MG63 (cell line): ENCODE measurements at places on chromosomes 12 and 14. TPM values are rescaled to one million over a fixed set of nuclear protein-coding genes. Genes with fewer than 3 reads are reported as not detected.

DNA sequence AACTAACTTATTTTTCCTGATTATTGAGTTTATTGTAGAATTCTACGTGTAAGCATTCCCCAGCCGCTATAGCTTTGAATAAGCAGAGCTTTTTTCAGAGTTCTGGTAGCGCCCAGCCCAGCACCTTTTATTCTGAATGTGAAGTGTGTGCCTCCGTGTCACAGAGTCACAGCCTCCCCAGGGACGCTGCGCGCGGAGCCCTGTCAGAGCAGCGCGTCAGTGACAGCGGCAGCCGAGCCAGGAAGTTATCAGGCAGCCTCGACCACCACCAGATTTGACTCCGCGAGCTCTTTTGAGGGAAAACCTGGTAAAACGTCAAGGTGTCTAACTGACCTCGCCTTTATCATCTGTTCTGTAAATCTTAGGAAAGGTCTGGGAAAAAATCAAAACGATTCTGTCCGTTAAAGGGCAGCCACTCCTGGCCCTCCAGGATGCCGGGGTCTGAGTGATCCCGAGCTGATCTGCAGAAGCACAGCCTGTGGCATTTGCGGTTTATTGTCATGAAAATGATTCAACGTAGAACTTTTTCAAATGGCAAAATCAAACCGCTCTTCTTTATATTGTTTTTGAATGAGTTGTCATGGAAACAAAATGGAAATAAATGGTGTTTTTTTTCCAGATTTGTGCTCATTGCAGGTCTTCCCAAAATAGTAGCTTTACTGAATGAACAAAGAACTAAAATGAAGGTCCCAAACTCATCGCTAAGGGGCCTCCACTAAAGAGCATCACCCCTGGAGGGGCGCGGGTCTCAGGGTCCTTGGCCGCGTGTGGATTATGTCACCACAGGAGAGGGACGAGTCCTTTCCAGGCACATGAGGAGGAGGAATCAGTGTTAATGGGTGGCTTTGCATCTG, 43.1 kb upstream of the MMP17 start:
- DNase-seq, result no peak

GRCh38 chr14:56193347-56193746, 75.1 kb downstream of the PELI2 start:
- no peak for DNase-seq

DNA sequence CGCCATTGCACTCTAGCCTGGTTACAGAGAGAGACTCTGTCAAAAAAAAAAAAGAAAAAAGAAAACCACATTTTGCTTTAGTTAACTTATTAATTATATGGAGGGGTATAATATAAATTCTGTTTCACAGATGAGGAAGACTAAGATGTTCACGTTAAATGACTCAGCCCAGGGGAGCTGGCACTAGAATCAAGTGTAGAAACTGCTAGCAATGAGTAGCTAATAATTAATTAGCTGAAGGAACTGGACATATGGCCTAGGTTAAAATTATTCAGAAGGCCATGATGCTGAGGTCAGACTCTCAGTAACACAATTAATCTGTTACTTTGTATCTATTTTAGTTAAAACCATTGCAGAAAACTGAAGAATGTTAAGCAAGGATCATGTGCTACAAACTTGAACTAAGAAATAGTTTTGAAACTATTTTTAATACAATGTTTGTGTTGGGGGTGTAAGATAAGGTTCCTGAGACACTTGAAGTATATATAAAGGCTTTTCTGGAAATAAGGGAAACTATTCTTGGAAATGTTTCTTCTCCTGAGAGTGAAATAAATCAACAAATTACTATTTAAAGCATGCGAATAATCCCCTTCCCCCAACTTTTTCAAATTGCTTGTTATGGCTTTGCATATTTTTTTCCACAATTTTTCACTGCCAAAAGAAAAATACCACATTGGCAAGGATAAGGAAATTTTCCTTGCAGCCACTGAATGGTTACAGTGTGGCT, 589.3 kb downstream of the SOX5 start:
- DNase-seq, result no peak

GRCh38 chr12:4001841-4002240, 128.6 kb upstream of the PARP11 start:
- DNase-seq, result no peak

GRCh38 chr12:20262119-20262518, 106.2 kb upstream of the PDE3A start:
- DNase-seq, result no peak

DNA sequence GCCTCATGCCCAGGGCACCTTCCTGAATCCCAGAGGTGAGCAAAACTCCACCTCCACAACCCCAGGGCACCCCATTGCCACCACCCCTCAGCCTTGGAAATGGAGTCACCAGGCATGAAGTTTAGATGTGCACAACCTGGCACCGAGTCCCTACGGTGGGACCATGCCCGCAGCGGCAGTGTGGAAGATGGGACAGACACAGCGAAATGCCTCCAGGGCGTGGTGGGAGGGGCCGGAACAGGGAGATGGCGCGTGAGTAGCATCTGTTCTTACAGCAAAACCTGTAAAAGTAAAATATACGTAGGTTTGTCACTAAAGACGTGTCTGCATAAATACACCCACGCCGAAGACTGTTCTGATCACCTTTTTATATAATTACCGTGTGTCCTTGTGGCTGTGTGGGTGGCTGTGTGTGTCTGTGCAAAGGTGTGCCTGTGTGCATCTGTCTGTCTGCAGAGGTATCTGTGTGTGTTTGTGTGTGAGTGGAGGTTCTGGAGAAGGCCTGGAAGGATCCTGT, 17.4 kb upstream of the DEGS2 start:
- DNase-seq, result no peak

GRCh38 chr14:36069535-36069900, 107.0 kb downstream of the PTCSC3 start:
- DNase-seq, result peak; percentile 29

DNA sequence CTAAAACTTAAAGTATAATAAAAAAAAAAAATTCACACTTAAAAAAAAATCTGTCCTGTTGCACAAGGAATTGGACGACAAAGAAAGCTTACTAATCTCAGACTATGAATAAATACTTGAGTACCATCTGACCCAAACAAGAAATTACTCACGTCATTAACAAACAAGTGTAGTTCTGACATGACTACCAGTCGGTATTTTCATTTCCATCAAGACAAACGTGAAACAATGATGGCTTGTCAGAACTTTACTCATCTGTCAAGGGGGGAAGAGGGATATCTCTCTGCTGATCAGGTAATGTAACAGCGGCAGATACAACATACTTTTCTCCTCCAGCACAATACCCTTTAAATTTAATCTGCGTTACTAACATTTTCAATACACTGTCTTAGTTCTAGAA, 78.3 kb downstream of the CDK17 start:
- DNase-seq, result no peak

DNA sequence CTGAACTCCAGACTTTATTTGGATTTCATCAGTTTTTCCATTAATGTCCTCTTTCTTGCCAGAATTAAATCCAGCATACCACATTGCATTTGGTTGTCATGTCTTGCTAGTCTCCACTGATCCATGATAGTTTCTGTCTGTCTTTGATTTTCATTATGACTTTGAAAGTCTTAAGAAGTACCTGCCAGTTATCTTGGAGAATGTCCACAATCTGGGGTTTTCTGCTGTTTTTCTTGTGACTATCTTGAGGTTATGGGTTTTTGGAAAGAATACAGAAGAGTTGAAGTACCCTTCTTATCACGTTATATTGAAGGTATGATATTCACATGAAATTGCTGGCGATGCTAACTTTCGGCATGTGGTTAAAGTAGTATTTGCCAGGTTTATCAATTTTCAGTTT, 282.3 kb upstream of the PRICKLE1 start:
- DNase-seq, result no peak

DNA sequence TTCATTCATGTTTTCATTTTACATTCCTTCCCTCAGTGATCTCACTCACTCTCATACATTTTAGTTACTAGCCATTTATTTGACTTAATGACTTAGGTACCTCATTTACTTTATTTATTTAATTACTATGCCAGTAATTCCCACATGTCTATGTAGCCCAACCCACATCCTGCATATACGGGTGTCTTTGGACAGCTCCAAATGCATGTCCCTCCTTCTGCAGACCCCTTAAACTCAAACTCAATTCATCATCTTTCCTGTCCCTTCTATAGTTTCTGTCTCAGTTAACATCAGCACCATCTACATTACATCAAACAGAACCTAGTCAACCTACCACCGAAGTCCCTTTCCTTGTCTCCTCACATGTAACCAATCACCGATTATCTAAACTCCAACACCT, 2.8 kb downstream of the CLEC1A start:
- DNase-seq, result no peak

- DNase-seq, result no peak
Measured at GRCh38 chr14:95068521-95068920, 88.8 kb downstream of the DICER1 start.

DNA sequence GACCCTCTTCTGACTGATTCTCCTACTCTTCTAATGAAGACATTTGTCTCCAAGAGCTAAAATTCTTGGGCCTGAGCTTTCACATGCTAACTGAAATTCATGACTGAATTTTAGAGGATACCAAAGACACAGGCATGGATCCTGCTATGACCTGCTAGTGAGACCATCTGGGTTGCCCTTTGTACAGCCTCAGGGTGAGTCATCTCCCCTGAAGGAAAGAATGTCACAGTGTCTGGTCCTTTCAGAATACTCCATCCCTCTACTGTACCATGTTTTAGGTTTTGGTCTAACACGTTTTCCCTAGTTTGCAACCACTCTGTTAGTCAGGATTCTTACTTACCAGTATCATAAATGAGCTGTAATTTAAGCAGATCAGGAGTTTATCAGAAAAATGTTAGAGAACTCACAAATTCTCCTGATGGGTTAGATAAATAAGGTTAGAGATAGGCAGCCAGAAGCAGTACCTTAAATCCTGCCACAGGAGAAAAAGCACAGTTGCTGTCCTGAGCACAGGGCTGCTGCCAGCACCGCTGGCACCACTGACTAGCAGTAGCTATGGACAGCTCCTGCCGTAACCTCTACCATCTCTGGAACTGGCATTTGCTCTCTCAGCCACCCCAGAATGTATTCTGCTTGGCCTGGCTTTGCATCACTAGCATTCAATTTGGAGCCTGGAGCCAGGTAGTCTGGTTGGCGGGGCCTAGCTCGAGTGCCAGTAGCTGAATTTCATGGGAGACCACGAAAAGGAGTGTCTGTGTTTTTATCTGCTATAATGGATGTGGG, 127.6 kb downstream of the ANO6 start:
- no peak for DNase-seq

GRCh38 chr12:120266180-120266870, 795 bp upstream of the PXN start:
- DNase-seq, result no peak

Gene A2ML1
- not detected in 2 replicates for total RNA-seq

Gene HOXC9
- total RNA-seq, result 1.9 and 7.9 TPM in 2 replicates

Gene SPATA7
- 0.07 and 4.5 TPM in 2 replicates for total RNA-seq

Gene TAS2R7
- total RNA-seq, result not detected in 2 replicates
